Left kidney (tissue), 8 donors: ENCODE measurements at places on chromosomes 7 and 10. TPM values are rescaled to one million over a fixed set of nuclear protein-coding genes. Genes with fewer than 3 reads are reported as not detected.

The BAZ1B gene
- polyA plus RNA-seq, result 85.9 TPM

The NACAD gene
- polyA plus RNA-seq, result 8.6 TPM

The ZCCHC24 gene
- polyA plus RNA-seq, result 19.8 TPM

The TIMM23 gene
- 68.4 TPM for polyA plus RNA-seq

The DRGX gene
- polyA plus RNA-seq, result not detected

The NEBL gene
- polyA plus RNA-seq, result 90.1 TPM

The SPDYE3 gene
- 9.6 TPM for polyA plus RNA-seq

The CLDN4 gene
- polyA plus RNA-seq, result 56.5 TPM

GRCh38 chr7:16462431-16462889 is 3.1 kb downstream of the SOSTDC1 start:
- DNase-seq, result no peak

- DNase-seq, result peak; percentile 53
Measured at GRCh38 chr7:36062154-36062815, 90.8 kb upstream of the EEPD1 start.

DNA sequence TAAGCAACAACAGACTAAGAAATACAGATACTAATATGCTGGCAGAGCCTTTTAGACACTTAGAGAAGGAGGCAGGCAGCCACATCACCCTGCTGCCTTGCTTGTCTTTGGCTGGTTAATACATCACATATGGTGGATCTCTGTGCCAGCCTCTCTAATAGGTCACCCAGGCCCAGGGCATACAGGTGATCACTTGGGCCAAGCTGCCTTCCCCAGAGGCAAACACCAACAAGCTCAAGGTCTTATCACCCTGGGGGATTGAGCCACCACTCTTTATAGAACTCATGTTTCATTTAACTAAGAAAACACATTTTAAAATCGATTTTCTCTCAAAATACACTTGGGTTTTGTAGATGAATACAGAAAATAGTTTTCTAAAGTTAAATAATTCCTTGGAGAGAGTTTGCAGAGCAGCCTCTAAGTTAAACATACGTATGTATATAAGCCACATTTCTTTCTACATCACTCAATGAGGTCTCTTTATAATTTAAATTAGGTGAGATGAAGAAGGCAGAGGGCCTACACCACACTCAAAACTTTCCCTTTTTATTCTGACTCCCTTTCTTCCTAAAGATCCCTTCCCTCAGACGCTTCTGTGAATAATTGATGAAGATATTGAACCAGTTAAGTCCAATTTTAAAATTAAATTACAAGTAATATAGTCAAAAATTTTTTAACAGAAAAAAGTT is 556.8 kb upstream of the GHITM start:
- no peak for DNase-seq

- no peak for DNase-seq
Measured at GRCh38 chr7:108723381-108723814, 153.7 kb downstream of the DNAJB9 start.

GRCh38 chr10:131725581-131726069 is 175.2 kb upstream of the PPP2R2D start:
- no peak for DNase-seq

DNA sequence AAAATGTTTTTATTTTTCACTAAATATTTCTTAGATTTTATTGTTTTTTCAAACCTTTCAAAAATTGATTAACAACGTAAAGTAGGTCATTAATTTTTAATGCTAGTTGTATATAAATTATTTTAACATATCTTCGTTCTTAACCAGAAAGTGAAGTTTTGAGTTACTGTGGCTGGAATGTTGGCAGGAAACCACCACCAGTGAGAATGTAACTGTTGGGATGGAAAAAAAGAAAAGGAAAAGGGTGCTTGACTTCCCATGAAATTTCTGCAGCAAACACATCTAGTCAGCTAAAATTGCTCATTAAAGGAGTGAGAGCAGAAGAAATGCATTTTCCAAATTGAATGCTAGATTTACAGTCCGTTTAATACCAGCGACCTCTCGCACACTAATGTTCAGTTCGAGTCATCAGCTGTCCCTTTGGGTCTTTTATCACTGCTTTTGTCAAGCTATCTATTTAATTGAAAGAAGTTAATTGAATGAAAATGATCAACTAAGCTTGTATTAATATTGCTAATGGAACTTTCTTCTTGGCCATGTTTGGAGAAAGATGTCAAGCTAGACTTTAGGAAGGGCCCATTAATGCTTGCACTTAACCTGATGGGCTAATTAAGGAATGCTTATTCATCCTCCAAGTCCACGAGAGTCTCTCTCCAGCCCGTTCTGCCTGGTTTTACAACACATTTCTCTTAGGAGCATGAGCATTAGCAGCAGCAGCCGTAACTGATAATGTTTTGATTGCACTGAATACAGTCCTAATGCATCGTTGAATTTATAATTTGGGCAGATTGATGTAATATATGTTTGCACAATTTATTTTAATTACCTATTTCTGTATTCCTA is 70.1 kb downstream of the UBE3C start:
- no peak for DNase-seq

GRCh38 chr7:77266291-77266794 is 66.7 kb upstream of the FGL2 start:
- DNase-seq, result no peak

DNA sequence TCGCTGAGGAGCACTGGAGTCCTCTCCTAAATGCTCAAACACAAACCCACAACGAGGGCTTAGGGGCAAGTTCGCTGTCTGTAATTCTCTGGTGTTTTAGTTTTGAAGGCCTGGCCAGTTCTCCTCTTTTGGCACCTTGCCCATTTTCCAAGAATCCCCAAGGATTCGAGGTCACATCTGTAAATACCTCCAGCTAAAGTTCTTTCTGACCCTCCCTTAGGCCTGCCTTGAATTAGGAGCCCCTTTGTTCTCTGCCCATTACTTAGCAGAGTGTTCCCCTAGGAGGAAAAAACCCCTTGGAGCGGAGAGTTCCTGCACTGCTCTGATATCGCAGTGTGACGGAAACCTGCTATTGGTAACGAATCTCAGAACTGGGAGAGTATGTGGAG is 743 bp upstream of the PYROXD2 start:
- DNase-seq, result no peak

- no peak for DNase-seq
Measured at GRCh38 chr10:7532723-7533498, 122.1 kb upstream of the SFMBT2 start.

GRCh38 chr10:4429571-4429970 is 396.4 kb upstream of the AKR1E2 start:
- no peak for DNase-seq

DNA sequence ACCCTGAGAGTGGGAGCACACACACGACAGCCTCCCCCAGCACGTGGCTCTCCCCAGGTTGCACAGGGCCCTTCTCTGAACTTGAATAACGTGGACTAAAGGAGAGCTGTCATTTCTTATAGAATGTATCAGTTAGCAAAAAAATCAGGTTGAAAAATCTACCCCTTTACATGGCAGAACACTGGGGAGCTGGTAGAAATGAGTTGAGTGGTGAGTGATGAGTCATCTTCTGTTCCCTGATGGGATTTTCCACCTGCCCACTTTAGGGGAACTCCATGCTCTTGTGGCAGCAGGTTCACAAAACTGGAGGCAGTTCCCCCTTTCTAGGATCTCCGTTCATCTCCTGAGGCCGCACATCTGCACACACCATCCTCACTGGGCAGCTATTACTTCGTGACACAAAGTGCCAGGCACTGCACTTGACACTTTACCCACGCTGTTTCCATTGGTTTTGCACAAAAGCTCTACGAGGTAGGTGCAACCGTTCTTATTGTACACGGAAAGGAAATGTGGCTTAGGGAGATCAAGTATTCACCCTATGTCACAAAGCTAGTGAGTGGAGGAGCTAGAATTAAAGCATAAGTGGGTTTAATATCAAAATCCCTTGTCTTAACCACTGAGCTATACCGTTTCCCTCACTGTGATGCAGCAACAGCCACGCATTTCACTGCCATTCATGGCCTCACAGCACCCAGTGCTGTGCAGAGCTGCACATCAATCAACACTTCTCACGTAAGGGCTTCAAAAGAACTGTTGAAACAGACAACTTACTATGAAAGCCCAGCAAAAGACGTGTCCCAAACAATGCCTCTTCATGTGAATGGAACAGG is 80.2 kb downstream of the RNF216 start:
- DNase-seq, result no peak

GRCh38 chr10:69807696-69808095 is 6.0 kb downstream of the COL13A1 start:
- DNase-seq, result no peak

GRCh38 chr10:12608761-12609160 is 259.4 kb downstream of the CAMK1D start:
- DNase-seq, result no peak
